ELF-1 (cell line): ENCODE measurements at places on chromosomes 11 and 22.

DNA sequence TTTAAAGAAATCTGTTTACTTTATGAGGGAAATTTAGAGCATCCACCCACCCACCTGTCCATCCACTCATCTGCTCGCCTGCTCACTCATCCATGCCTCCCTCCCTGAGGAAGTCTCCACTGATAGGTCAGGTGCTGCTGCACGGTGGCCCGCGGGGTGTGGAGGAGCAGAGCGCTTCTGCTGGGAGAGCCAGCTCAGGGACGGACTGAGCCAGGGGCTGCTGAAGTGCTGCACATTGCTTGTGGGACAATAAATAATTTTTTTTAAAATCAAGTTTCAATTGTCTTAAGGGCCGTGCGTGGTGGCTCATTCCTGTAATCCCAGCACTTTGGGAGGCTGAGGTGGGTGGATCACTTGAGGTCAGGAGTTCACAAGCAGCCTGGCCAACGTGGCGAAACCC, 148.9 kb downstream of the TBC1D22A start:
- no peak for DNase-seq

DNA sequence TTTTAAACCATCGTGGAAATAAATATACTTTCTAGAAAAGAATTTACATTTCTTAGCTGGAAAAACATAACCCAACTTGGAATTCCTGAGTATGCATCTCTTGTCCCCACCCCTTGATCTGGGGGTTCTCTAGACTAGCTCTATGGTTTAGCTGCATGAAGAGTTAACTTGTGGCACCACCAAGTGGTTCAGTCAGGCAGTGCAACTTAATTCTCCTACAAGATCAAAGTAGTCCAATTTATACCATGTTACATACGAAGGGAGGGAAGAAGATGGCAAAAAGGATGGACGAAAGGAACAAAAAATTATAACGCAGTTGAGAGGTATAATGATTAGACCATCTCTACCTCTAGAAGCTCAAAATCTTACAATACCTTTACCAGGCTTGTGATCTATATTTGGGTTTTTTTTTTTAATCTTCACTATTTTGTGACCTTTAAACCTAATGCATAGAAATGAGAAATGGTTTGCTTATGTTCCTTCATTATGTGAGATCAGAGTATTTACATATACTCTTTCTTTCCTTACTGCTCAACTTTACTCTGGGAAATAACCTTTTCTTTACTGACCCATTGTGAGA, 28.5 kb upstream of the ALKBH3 start:
- peak; percentile 63 for DNase-seq

GRCh38 chr11:134841411-134841810, 429.4 kb upstream of the B3GAT1 start:
- no peak for DNase-seq

- DNase-seq: no peak
Measured at GRCh38 chr11:119752946-119753345, 23.9 kb upstream of the NECTIN1 start.

- DNase-seq: no peak
Measured at GRCh38 chr11:30855383-30856006, 269.3 kb upstream of the MPPED2 start.

GRCh38 chr11:111454561-111455192, 57.5 kb downstream of the BTG4 start:
- peak; percentile 69 for DNase-seq

DNA sequence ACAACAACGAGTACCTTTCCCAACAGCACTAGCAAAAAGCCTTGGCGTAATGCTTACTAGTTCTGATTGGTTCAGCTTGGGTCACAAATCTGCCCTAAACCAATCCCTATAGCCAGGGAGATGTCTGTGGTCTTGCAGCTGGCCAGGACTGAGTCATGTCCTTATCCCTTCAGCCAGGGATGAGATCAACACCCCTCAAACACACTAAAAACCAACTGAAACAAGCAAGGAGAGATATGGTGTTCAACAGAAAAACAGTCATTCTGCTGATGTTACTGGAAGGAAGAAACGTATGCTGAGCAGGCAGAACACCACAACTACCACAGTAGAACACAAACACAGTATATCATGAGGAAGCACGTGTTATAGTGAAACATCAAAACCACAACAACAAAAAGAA, 375.6 kb downstream of the LARGE1 start:
- no peak for DNase-seq

GRCh38 chr11:107472966-107473365, 15.3 kb upstream of the CWF19L2 start:
- DNase-seq: no peak

- no peak for DNase-seq
Measured at GRCh38 chr22:34001701-34002466, 81.6 kb upstream of the LARGE1 start.

DNA sequence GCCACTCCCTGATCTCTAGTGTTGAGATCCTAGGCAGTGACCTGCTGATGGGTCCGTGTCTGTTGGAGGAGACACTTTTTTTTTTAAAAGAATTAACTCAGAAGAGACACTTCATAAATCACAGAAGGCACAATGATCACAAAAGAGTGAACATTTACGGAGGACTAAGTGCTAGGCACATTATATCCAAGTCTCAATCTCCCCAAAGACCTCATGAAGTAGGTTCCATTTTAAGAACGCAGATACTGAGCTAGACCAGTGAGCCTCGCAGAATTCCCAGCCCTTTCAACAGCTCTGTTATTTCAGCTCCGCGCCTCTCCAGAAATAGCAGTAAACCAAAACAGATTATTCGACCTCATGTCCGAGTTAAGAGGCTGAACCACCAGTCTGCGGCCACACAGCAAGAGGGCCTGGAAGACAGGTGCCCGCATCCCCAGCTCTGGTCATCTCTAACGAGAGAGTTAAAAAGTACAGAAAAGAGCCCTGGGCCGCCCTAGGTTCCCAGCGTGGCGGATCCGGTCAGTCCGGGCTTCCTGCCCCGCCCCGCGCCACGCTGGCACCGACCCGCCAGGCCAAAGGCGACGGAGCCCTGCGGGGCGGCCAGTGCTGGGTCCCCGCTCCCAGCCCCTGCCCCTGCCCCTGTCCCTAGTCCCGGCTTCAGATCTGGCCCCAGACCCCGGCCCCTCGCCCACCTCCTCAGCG, 612 bp downstream of the XBP1 start:
- peak; percentile 57 for DNase-seq

- no peak for DNase-seq
Measured at GRCh38 chr11:95306123-95306522, 75.1 kb upstream of the SESN3 start.

DNA sequence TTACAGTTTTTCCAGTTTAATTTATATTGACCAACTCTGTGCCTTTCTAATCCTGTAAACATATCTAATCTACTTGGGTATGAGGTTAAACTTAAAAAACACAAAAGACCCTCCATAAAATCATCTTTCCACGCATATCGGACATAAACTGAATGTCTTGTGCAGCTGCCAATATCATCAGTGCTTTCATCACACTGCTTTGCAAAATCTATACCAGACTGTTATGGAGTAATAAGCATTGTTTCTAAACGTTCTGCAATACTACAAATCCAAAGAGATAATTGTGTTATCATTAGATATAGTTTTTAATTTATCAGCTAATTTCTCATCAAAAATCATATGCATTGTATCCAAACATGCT, 36.1 kb upstream of the AMPD3 start:
- no peak for DNase-seq

DNA sequence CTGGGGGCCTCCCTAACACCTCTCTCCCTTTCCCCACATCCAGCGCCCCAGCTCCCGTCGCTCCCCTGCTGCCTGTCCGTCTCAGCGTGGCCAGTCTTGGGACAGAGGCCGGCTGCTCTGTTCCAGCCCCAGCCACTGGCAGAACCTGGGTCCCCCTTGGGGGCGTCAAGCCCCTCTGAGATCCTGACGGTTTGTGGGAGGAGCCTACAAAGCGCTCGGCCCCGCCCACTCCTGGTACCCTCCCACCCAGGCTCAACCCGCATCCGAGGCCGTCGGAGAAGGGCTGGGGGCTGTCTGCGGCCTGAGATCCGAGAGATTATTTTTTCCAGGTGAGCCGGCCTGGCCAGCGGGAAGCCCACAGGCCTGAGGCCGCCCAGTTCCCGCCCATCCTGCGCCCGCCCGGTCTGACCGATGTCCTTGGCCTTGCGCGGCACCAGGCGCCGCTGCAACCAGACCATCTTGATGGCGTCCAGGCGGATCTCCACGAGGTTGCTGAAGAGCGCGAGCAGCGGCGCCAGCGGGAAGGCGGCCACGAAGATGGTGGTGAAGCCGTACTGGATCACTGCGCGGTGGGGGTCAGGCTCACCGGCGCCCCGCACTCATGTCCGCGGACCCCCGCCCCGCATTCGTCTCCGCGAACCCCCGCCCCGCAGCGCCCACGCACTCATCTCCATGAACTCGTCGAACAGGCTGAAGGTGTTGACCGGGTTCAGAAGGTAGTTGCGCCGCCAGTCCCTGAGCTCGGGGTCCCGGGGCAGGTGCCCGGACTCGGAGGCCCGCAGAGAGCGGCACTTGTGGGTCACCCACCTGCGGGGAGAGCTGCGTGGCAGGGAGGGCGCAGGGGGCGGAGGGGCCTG, 5.5 kb upstream of the SIGIRR start:
- no peak for DNase-seq

GRCh38 chr11:126378763-126379162, 23.3 kb downstream of the ST3GAL4 start:
- no peak for DNase-seq

- DNase-seq: no peak
Measured at GRCh38 chr11:23113887-23114216, 253.6 kb upstream of the CCDC179 start.

GRCh38 chr22:19081351-19081750, 40.9 kb downstream of the DGCR2 start:
- no peak for DNase-seq

DNA sequence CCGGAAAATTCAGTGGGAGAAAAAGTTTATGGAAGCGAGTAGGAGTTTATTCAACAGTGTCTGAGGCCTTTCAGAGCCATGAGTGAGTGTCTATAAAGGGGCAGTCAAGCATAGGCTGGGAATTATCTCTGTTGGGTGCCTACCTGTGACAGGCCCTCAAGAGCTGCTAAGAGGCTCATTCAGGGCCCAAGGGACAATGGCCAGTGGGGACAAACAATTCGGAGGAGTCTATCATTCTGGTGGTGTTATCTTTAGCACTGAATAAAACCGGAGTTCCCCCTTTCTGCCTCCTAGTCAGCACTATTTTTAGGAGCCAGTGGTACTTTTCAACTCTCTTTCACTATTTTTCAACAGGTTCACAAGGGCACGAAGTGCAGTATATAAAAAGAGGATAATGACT, 89.5 kb upstream of the HTATIP2 start:
- no peak for DNase-seq

DNA sequence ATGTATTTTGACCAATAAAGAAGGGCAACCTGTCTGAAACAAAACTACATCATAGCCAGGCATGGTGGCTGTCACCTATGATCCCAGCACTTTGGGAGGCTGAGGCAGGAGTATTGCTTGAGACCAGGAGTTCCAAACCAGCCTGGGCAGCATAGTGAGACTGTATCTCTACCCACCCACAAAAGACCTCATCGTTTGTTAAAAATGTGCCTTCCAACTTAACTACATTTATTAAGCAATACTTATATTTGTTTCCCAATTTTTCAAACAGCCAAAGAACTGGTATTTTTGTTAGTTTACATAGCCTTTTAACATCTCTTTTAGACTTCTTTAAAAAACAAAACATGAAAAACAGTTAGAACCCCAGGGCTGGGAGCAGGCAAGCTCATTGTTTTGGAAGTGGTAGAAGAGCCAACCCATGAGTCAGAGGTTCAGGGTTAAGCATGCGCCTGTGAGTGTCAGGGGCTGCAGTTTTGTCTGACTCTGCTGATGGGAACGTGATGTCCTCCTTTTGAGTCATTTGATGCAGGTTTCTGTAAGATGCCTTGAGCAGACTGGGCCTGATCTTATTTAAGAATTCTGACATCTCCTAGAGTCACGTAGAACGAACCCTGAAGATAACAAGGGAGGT, 53.9 kb upstream of the CRTAM start:
- DNase-seq: no peak

GRCh38 chr11:84922836-84923235, 704.3 kb downstream of the DLG2 start:
- peak; percentile 5 for DNase-seq
